ENCODE measurements at places on chromosomes 12 and 14. TPM values are rescaled to one million over a fixed set of nuclear protein-coding genes. Genes with fewer than 3 reads are reported as not detected.
A peak's percentile ranks its signal among the peaks of the same experiment; 100 is the strongest.

DNA sequence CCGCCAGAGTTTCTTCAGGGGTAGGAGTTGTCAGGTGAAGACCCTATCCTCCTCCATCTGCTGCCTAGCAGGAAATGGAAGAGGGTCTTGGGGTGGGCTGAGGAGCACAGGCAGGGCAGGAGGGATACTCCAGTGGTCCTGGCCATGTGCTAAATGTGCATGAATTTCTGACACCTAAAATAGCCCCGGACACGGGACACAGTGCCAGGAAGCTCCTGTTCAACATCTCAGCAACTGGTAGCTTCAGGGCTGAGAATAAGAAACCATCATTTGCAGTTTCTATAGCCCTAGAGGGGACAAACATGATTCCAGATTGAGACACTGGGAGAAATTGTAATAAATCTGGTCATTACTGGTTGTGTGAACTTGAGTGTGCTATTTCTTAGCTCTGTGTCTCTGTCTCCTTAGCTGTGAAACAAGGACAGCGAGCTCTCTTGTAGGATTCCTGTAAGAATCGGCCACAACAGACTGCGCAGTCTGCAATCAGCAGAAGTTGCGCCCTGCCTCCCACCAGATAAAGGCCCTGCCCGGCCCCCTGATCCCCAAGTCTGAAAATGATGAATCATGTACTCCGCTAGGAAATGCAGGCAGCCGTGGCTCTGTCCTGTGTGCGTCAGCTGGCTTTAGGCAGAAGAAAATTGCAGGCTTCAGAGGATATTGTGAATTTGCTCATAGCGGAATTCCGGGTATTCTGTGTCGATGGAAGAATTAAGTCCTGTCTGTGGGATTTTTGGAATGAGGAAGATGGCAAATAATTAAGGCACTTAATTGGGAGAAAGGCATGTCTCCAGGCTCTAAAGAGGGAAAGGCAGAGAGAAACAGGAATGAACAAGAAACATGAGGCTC, 35.2 kb upstream of the MEG3 start:
- DNase-seq = no peak
- no peak overlapping the region for H3K27ac ChIP-seq
- no peak overlapping the region for H3K4me3 ChIP-seq
- H3K4me1 ChIP-seq = no peaks in the 10 kb centered on the region
- peaks cover 57% of the 10 kb centered on the region for H3K27me3 ChIP-seq

DNA sequence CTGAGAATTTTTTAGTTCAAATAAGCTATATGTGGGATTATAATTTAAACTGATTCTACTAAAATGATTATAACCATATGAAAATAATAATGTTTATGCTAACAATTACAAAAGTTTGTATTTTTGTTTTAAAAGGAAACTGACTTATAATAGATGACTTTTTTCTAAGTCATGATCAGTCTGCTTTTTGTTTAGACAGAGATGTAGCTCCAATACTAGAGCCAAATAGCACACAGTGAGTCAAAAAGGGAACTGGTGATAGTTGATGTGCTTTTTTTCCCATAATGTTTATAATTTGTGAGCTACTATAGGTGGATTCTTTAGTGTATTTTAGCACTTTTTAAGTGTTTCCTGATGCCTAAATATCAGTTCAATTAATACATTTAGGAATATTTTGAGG, 28.3 kb downstream of the TMPO start:
- DNase-seq = no peak
- no peak overlapping the region for H3K4me3 ChIP-seq
- H3K27ac ChIP-seq = no peak overlapping the region
- H3K4me1 ChIP-seq = 0 out of 2 replicates have a peak, but pooled peaks cover 7% of the 10 kb centered on the region
- peaks cover 25% of the 10 kb centered on the region for H3K36me3 ChIP-seq

DNA sequence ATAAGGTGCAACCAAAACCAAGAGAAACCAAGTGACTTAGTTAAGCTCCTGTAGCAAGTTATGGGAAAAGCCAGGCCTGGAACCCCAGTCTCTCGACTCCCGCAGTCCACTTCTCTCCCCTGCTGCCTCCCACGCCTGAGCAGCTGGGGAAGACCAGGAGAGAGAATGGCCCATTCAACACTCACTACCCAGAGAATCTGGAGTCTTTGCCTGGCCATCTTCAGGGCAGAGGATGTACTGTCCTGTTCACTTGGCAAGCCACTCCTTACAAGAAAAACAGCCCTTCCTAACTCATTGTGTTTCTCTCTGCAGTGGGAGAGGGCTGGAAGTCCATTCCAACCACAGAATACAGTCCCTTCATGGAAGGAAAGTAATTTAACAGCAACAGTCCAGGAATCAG, 1.8 kb downstream of the PITPNM2 start:
- H3K4me3 ChIP-seq = no peak overlapping the region
- H3K4me1 ChIP-seq = no peaks in the 10 kb centered on the region
- no peaks in the 10 kb centered on the region for H3K27me3 ChIP-seq
- peak; percentile 46 for DNase-seq
- H3K27ac ChIP-seq = no peak overlapping the region
- no peaks in the 10 kb centered on the region for H3K36me3 ChIP-seq

DNA sequence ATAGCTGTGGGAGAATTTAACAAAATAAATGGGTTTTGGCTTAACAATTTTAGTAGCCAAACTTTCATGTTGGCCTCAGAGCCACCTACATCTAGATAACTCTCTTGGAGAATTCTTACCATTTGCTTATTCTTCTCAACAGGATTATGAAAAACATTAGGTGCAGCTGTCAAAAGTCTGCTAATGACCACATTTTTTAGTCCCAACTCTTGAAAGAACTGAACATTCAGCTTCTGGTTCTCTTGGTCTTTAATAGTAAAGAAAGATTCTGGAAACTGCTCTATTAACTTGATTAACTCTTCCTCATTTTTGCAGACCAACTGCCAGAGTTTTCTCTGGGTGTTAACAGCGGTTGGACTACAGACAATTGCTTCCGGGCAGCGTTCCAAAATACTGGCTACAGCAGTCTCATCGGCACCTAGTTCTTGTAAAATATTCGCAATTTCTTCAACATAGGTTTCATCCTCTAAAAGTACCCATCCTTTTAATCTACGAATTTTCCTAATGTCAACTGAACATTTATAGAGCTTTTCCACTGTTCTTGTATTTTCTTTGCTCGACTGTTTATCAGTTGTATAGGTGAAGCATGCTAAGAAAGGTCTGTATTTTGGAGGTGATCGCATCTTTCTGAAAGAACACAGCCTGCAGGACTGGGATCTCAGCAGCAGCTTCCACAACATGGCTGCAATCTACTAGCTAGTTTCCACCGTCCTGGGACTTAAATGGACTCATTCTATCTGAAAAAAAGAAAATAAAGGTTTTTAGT, 8.7 kb downstream of the MTERF2 start:
- no peak overlapping the region for H3K4me3 ChIP-seq
- H3K27me3 ChIP-seq = no peaks in the 10 kb centered on the region

DNA sequence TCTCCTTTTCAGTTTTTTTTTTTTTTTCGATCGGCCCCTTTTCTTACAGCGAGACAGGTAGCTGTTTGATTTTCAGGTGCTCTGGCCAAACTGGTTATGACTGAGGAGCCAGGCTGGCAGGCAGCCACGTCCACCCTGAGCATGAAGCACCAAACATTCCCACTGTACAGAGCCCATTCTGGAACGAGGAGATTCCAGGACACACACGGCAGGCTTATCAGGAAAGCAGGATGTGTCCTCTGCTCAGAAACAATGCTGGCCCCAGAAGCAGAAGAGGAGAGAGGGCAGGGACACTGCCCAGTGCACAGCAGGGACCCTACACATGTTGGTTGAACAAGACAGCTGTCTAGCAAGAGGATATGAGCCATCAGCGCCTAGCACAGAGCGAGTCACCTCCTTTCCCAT, 3.7 kb upstream of the KRT2 start:
- H3K36me3 ChIP-seq = no peaks in the 10 kb centered on the region
- no peak overlapping the region for H3K27ac ChIP-seq
- no peak for DNase-seq
- no peaks in the 10 kb centered on the region for H3K4me1 ChIP-seq
- peaks cover 60% of the 10 kb centered on the region for H3K27me3 ChIP-seq
- no peak overlapping the region for H3K4me3 ChIP-seq

GRCh38 chr12:38515912-38516311, 199.3 kb downstream of the ALG10B start:
- DNase-seq = no peak
- H3K4me3 ChIP-seq = no peak overlapping the region
- H3K4me1 ChIP-seq = no peaks in the 10 kb centered on the region
- H3K27me3 ChIP-seq = no peaks in the 10 kb centered on the region

DNA sequence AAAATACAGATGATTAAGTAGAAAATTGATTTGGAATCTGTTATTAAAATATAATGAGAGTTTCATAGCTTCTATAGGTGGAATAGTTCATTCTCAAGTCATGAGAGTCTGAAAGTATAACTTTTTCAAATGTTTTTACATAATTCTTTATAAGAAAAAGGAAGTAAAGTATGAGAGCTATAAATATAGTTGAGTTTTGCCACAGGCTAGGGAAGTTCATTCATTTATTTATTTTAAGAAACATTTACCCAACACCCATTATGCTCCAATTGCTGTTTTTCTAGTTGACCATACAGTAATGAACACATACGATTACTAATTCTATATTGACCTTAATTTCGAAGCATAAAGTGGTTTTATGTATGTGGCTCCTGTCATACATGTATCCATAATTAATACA, 24.8 kb downstream of the LRRIQ1 start:
- no peaks in the 10 kb centered on the region for H3K36me3 ChIP-seq
- H3K27ac ChIP-seq = no peak overlapping the region
- no peaks in the 10 kb centered on the region for H3K27me3 ChIP-seq
- H3K4me1 ChIP-seq = no peaks in the 10 kb centered on the region

The ADAMTS20 gene
- not detected for total RNA-seq

The CRIP1 gene
- 1.8 TPM for total RNA-seq

DNA sequence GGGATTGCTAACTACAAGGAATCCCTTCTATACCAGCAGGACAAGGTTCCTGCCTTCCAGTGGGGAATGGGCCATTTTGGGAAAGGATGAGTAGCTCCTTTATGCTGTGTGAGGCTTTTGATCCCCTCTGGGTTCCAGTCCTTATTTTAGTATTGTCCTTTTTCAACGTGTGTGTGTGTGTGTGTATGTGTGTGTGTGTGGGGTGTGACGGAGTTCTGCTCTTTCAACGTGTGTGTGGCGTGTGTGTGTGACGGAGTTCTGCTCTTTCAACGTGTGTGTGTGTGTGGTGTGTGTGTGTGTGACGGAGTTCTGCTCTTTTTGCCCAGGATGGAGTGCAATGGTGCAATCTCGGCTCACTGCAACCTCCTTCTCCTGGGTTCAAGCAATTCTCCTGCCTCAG, 27.4 kb downstream of the RAB35 start:
- H3K4me1 ChIP-seq = peaks cover 3% of the 10 kb centered on the region
- H3K36me3 ChIP-seq = no peaks in the 10 kb centered on the region
- no peak overlapping the region for H3K27ac ChIP-seq
- DNase-seq = no peak

- peaks cover 34% of the 10 kb centered on the region for H3K4me1 ChIP-seq
- H3K27me3 ChIP-seq = no peaks in the 10 kb centered on the region
- peak overlapping the region; percentile 33 for H3K4me3 ChIP-seq
- H3K27ac ChIP-seq = peak overlapping the region; percentile 82
- DNase-seq = peak; percentile 96
- H3K36me3 ChIP-seq = no peaks in the 10 kb centered on the region
Observed at GRCh38 chr12:104671409-104672095, 214.8 kb downstream of the CHST11 start.

- H3K4me1 ChIP-seq = peaks cover 19% of the 10 kb centered on the region
- peak overlapping the region; percentile 89 for H3K4me3 ChIP-seq
- no peaks in the 10 kb centered on the region for H3K27me3 ChIP-seq
- no peaks in the 10 kb centered on the region for H3K36me3 ChIP-seq
- H3K27ac ChIP-seq = peak overlapping the region; percentile 63
- DNase-seq = peak; percentile 91
Observed at GRCh38 chr12:68746572-68747180, 700 bp downstream of the SLC35E3 start.

GRCh38 chr12:92952394-92952793, 23.3 kb upstream of the EEA1 start:
- DNase-seq = no peak
- no peak overlapping the region for H3K27ac ChIP-seq
- H3K4me3 ChIP-seq = no peak overlapping the region
- no peaks in the 10 kb centered on the region for H3K27me3 ChIP-seq

The RGS6 gene
- not detected for total RNA-seq

GRCh38 chr12:121837680-121838079, 21.0 kb downstream of the HPD start:
- H3K27me3 ChIP-seq = no peaks in the 10 kb centered on the region
- H3K4me1 ChIP-seq = no peaks in the 10 kb centered on the region
- no peak overlapping the region for H3K4me3 ChIP-seq
- H3K36me3 ChIP-seq = no peaks in the 10 kb centered on the region
- no peak overlapping the region for H3K27ac ChIP-seq

DNA sequence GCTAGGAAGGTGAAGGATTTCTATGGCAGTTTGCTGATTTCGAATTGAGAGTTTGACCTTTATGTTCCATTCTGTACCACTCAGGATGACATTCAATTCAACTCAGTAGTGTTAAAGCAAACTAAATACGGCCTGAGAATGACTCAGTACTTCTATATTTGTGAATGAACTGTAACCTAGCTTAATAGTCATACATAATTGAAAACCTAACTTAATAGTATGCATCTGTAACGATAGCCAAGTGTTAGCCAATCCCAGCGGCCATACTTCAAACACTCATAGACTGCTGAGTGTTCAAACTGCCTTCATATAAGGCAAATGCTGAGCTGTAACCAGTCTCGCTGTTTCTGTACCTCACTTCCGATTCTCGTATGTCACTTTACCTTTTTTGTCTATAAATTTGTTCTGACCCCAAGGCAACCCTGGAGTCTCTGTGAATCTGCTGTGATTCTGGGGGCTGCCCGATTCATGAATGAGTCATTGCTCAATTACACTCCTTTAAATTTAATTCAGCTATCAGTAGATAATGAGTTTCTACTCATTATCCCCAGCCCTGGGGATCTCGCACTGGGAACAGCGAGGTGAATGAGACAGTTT, 98.5 kb upstream of the SLC24A4 start:
- no peak overlapping the region for H3K4me3 ChIP-seq
- H3K27me3 ChIP-seq = peaks cover 30% of the 10 kb centered on the region
- no peak overlapping the region for H3K27ac ChIP-seq
- peak; percentile 29 for DNase-seq

The CCDC197 gene
- not detected for total RNA-seq

DNA sequence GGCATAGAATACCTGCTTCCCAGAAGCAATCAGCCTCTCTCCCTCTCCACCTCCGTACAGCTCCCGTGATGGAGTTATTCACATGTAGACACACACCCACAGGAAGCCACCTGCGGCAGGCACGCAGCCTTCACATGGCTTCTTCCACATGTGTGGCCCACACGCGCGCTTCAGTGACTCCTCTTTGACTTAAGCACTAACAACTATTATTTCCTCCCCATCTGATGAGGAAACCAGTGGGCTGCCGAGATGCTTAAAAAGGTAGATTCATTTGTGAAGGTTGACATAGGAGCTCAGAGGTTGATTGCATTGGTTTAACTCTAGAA, 69.3 kb downstream of the PRMT8 start:
- H3K4me1 ChIP-seq = no peaks in the 10 kb centered on the region
- no peak overlapping the region for H3K4me3 ChIP-seq
- no peak overlapping the region for H3K27ac ChIP-seq
- peaks cover 13% of the 10 kb centered on the region for H3K27me3 ChIP-seq
- DNase-seq = no peak
